ENCODE measurements at places on chromosomes 1 and 21.

GRCh38 chr1:187244623-187245022 lies 415.9 kb downstream of the PLA2G4A start:
- DNase-seq = no peak

DNA sequence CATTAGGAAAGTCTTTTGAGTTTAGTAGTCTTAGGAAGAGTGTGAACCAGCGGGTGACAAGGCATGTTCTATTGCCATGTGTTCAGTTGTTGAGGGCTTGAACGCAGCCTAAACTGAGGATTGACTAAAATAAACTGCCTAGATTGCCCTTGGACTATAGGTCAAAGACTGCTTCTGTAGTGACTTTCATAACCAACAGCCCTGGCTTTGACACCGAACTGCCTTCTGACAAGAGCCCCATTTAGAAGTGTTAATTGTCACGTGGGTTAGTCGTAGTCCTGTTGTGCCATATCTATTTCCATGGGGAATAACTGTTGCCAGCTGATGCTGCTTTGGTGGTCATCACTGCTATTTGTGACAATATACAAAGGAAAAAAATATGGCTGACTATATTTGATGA lies 90.4 kb downstream of the TGFB2 start:
- DNase-seq = no peak

DNA sequence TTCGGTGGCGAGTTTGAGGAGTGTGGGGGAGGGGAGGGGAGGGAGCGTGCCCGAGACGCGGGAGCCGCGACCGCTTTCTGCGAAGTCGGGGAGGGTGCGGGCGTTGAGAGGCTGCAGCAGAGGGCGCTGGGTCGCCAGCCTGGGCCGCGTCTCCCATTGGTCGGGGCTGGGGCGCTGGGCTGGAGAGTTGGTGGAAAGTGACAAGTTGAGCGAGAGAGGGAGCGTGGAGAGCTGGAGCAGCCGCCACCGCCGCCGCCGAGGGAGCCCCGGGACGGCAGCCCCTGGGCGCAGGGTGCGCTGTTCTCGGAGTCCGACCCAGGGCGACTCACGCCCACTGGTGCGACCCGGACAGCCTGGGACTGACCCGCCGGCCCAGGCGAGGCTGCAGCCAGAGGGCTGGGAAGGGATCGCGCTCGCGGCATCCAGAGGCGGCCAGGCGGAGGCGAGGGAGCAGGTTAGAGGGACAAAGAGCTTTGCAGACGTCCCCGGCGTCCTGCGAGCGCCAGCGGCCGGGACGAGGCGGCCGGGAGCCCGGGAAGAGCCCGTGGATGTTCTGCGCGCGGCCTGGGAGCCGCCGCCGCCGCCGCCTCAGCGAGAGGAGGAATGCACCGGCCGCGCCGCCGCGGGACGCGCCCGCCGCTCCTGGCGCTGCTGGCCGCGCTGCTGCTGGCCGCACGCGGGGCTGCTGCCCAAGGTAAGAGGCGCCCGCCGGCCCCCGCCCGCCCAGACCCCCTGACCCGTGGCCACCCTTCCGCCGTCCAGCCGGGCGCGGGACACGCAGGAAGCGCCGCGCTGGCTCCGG lies at the start of gene ROR1:
Gene ROR1, plus strand, starts transcription at position 203 of the 802 bp plus-strand sequence.
- peak; percentile 96 for DNase-seq

DNA sequence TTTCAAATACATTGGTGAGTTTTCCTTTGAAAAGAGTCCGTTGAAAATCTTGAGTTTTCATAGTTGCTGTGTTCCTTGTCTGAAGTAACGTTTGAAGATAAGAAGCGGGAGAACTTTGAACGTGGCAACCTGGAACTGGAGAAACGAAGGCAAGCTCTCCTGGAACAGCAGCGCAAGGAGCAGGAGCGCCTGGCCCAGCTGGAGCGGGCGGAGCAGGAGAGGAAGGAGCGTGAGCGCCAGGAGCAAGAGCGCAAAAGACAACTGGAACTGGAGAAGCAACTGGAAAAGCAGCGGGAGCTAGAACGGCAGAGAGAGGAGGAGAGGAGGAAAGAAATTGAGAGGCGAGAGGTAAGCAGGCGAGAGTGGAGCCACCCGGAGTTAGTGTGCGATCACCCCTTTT lies 129.7 kb downstream of the ITSN1 start:
- DNase-seq = no peak

- DNase-seq = no peak
Measured at GRCh38 chr1:36126797-36127500, 1.9 kb upstream of the COL8A2 start.

GRCh38 chr1:241674805-241675384 lies 22.8 kb downstream of the WDR64 start:
- DNase-seq = no peak

DNA sequence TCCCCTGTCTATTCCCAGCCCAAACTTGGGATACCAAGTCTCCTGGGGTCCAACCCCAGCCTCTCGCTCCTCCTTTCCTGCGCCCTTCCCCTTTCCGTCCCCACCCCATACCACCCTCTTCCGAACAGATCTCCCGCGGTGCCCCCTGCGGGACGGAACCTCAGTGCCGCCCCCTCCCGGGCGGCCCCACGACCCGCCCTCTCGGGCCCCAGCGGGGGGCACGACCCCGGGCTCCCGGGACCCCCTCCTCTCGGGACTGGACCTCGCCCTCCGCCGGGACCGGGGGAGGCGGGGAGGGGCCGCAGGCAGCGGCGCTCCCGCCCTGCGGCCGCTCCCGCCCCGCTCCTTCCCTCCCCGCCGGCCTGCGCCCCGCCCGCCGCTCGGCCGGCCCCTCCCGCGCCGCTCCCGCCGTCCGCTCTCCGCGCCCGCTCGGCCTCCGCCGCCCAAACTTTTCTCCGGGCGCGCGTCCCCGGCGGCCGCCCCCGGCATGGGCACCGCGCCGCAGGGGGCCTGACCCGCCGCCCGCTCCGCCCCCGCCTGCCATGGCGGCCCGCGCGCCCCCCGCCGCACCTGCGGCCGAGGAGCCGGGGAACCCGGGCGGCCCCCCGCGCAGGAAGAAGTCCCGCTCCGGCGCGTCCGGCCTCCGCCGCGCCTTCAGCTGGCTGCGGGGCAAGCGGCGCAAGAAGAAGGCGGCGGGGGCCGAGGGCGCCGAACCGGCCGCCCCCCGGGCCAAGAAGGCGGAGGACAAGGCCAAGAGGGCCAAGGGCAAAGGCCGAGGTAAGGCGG lies 39.0 kb upstream of the SYNC start:
- peak; percentile 63 for DNase-seq

DNA sequence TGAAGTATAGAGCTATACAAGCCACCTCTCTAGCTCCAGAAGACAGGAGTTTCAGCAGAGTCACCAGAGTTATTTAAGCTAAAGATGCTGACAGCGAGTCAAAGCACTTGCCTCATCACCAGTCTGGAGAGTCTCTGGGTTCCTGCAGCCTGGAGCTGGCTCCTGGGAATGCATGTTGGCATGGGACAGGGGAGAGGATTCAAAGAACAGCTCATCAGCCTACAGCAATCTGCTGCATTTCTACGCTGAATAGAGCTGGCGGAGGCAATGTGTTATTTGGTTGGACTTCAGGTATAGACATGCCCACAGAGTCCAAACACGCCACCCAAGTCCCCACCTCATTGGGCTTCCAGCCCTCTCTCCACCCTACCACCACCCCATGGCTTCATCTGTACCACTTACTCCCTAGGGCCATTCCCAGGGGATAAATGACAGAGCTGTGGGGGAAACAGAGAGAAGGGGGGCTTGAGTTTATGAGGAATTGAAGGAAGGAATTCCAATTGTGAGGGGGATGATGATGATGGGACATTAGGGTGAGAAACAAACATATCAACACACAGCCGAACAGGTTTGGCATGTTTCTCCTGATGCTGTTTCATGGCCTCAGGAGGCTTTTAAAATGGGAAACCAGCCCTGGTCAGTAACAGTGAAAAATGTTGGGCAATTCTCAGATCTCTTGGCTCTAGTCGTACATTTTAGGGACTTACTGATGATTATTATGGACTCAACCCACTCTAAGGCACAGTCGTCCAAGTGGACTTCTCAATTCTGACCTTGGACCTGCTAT lies 58.4 kb downstream of the PLEKHA6 start:
- DNase-seq = no peak

DNA sequence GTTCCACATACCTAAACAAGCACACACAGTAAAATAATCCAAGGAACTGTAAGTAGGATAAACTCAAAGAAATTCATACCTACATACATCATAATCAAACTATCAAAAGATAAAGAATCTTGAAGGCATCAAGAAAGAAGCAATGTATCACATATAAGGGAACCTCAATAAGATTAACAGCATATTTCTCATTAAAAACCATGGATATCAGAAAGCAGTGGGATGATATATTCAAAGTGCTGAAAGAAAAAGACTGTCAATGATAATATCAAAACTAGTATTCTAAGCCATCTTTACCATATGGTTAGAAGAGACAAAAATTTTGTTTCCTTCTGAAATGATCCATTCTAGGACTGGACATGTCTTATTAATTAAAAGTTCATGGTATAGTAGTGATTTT lies 37.1 kb upstream of the ADAM30 start:
- DNase-seq = no peak

GRCh38 chr1:33010932-33011731 lies 25.6 kb downstream of the AK2 start:
- DNase-seq = peak; percentile 57

GRCh38 chr1:18354612-18355011 lies 126.1 kb upstream of the KLHDC7A start:
- DNase-seq = no peak

- DNase-seq = no peak
Measured at GRCh38 chr1:220076861-220077762, 12.5 kb downstream of the BPNT1 start.

DNA sequence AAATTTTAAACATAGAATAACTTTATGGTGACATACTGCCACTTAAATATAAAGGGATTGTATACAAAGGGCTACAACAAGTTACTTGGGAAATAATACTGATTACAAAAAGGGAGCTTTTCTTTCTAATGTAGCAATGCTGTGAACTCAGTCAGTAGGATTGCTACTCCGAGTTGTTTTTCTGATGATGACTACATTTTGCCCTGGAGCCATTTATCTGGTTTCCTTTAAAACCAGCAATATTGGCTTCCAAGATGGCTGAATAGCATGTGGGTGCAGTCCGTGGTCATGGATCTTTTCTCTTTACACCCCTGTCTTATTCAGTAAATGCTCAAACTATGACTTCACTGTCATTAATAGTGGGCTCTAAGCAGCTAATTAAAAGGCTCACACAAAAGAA lies 92.6 kb upstream of the NEK7 start:
- peak; percentile 73 for DNase-seq

- no peak for DNase-seq
Measured at GRCh38 chr1:37802439-37802838, 5.2 kb upstream of the C1orf122 start.

- no peak for DNase-seq
Measured at GRCh38 chr1:14090531-14090930, 390.5 kb downstream of the PRDM2 start.

- DNase-seq = no peak
Measured at GRCh38 chr1:247914941-247915662, 5.0 kb upstream of the OR2T8 start.

- DNase-seq = peak; percentile 1
Measured at GRCh38 chr1:54716299-54717047, 812 bp downstream of the TTC4 start.

- DNase-seq = peak; percentile 22
Measured at GRCh38 chr1:174408146-174408545, 39.6 kb upstream of the GPR52 start.

DNA sequence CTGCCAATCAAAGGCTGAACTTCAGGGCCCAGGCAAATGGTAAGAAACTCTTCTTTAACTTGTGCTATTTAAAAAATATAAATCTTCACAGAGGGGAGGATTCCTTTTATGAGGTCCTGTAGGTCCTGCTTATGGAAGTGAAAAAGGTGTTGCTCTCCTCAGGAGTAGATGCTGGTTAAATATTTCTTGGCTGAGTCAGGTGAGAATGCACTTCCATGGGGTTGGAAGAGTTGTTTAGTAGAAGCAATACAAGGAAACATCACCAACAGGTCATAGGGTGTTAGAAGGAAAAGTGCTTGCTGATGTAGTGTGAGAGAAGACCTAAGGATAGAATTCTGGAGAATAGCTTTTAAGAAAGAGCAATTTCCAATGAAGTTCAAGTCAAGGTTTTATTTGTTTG lies 42.2 kb upstream of the ATP1A1 start:
- DNase-seq = no peak

DNA sequence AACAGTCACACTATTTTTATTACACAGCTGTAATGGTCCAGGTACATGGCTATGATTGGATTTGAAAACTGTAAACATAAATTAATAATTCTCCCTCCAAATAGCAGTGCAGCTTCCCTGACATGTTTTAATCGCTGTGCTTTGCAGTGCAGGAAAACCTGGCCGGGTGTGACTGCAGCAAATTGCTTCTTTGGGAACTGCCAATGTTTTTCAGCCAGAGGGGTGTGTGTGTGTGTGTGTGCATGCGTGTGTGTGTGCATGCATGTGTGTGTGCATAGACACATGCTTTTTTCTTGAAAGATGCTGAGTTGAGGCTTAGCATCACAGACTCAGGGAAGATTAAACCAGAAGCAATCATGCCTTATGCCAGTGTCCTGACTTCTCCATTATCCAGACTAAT lies 231.2 kb downstream of the PRDM2 start:
- no peak for DNase-seq

DNA sequence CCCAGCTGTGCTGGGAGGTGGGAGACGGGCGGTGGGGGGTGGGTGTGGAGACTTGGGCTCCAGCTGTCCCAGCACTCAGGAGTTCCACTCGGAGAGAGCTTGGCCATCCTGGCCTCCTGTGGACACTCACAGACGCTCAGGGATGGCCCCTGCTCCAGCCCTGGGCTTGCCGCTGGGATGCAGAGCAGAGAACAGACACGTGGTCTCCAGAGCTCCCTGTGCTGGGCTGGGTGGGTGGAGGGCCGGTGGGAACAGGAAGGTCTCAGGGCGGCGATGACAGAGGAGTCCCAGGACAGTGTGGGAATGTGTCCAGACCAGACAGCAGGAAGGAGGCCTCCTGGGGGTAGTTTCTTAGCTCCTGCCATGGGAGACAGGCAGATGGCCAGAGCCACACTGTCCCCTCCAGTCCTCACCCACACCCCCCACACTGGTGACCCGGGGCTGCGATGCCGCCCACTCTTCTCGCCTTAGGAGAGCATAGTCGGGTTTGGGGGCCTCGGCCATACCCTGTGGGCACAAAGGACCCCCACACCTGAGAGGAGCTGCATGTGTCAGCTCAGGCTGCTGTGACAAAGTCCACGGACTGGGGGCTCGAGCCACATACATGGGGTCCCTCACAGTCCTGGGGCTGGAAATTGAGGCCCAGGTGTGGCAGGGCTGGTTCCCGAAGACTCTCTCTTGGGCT lies 2.0 kb downstream of the KRTAP10-9 start:
- no peak for DNase-seq

- no peak for DNase-seq
Measured at GRCh38 chr1:179984942-179985341, 30.3 kb downstream of the CEP350 start.

Data from adipocyte (in vitro differentiated cells).